Stimulated activated CD8-positive, alpha-beta memory T cell treated with anti-CD3 and anti-CD28 coated beads, Interleukin-4, amount 100 ng/mL, for 4 hours (primary cell): ENCODE measurements at places on chromosomes 6 and 20.

DNA sequence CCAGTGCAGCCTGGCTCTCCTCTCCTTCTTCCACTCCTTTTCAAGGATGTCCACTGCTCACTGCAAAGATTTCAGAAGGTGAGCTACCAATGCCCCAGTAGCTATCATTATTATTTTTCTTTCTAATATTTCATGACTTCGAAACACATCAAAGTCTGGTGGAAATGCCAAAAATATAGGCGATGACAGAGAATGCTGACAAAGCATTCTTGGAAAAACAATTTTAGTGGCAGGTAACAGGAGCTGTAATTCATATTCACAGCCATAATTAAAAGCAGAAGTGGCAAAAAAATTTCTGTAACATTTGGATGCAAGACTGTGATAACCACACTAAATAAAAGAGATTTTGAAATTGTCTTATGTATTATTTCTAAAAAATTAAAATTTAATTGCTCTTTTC lies 133.6 kb downstream of the RALGAPA2 start:
- DNase-seq, result no peak

GRCh38 chr6:51571168-51571567 lies 516.2 kb downstream of the PKHD1 start:
- no peak for DNase-seq

DNA sequence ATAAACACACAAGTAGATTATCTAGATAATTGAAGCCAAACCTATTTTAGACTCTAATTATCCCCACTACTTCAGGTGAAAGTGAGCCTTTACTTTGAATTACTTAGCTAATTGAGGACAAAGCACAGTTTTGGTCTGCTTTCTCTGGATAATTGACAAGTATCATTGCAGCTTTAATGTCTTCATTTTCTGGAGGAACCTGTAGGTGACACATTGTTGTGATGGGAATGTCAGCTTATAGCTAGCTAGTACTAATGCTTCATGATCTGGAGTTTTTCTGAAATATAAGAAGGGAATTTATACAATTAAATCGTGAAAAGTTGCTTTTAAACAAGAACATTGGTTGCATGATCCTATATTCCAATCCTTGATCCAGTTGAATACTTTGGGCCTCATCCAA lies 319.3 kb upstream of the CITED2 start:
- DNase-seq, result no peak

DNA sequence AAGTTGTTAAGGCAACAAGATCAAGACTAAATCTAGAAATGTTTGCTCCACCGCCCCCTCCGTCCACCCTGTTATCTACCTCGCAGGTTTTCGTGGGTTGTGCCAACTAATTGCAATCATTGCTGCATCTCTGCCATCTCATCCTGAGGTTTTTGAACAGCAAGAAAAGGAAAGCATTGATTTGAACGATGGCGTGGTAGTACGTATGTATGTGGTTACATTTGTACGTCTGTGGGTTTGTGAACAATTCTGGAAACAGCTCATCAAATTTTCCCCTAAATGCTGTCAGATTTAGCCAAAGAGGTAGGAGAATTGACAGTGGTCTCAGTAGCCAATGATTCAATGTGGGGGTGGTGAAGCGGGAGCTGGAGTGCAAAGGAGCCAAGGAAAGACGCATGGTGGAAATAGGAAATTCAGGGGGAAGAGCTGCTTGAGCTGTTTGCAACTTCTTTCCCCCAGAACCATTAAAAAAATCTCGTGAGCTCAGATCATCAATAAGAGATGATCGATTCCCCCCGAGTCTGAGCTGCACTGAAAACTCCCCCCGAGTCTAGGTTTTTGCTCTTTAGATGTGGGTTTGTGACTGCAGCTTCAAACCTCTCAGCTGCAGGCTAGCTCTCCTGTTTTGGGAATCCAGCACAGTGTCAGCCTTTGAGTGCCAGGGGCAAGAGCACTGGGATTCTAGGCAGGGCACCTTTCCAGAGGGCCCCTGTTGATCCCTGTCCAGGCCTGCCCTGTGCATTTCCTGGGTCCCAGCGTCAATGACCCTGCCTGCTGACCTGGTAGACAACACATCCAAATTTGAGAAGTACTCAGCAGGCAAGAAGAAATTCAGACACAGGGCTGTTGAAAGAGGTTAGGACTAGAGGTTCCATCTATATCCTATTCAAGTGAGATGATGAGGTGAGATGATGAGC lies 72.6 kb upstream of the LY86 start:
- DNase-seq, result peak; percentile 14

DNA sequence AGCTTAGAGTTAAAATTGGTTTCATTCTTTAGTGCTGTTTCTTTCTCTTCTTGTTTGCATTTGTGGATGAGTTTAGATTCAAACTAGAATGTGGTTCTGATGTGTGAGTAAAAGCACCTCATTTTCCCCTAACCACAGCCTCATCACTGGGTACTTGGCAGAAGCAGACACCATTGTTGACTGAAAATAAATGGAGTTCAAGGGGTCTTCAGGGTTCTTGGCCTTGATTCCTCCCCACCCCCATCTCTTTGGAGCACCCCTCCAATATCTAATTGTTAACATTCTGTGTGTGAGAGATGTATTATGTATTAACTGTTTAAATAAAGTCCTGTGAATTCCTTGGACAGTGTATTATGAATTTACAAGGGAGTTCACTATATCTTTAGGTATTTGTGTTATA lies 59.6 kb downstream of the JARID2 start:
- no peak for DNase-seq

GRCh38 chr20:46544576-46544975 lies 5.9 kb downstream of the OCSTAMP start:
- DNase-seq, result no peak

DNA sequence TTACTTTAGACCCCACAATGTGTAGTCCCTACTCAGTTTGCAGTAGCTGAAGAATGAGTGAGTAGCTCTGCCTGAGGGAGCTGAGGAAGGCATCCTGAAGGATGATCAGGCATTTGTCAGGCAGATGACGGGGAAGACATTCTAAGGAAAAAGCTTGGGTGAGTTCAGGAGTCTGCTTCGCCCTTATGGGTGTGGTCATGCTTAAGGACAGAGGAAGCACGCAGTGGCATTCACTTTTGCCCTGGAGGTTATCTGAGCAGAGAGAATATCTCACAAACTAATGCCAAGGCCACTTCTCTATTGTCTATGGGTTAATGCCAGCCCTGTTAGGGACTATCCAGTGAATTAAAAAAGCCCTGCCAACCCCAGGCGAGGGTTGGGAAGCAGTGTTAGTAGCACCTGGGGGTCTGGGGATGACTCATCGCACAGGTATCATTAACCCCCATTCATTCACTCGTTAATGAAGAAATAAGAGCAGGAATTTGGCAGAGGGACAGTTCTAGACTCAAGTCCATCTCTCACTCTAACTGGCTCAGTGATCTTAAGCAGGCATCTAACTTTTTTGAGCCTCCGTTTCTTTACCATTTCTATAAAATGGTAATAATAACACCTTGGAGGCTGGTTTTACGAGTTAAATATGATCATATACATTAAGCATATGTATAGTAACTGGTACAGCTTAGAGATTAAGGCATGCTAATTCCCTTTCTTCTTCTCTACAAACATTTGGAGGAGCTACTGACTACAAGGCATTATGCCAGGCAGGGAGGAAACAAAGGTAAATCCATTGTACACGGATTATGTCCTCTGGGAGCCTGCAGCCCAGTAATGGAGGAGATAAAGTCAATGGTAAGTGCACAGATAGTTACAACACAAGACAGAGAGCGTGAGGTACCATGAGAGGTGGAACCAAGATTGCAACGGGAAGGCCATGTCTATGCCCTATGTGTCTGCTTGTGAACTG lies 93.2 kb upstream of the AKIRIN2 start:
- DNase-seq, result no peak

DNA sequence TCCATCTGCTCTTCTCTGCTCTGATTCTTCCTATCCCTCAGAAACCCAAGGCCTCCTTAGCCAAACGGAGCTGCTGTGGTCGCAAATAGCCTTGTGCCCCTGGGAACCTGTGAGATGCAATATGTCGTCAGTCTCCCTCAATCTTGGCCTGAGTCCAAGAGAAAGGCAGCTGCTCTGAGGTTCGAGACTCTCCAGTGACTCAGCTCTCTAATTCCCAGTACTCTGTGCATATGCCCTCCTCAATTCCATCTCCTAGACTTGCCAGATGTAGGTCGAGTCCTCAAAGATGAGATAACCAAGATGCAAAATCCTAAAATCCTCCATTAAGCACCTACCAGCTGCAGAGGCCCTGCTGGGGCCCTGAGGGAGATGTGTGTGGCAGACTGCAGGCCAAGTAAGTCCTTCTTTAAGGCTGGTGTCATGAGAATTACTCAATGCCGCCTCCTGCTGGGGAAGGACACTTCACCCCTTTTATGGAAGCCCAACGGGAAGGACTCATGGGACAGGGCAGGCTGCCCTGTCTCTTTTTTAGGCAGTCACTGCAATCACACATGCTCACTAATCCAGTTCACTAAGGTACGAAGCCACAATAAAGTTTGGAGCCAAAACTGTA lies 28.5 kb downstream of the C6orf15 start:
- no peak for DNase-seq

- DNase-seq, result no peak
Observed at GRCh38 chr20:62297449-62298227, 5.2 kb upstream of the ADRM1 start.

- no peak for DNase-seq
Observed at GRCh38 chr6:156347246-156347645, 429.9 kb upstream of the ARID1B start.

DNA sequence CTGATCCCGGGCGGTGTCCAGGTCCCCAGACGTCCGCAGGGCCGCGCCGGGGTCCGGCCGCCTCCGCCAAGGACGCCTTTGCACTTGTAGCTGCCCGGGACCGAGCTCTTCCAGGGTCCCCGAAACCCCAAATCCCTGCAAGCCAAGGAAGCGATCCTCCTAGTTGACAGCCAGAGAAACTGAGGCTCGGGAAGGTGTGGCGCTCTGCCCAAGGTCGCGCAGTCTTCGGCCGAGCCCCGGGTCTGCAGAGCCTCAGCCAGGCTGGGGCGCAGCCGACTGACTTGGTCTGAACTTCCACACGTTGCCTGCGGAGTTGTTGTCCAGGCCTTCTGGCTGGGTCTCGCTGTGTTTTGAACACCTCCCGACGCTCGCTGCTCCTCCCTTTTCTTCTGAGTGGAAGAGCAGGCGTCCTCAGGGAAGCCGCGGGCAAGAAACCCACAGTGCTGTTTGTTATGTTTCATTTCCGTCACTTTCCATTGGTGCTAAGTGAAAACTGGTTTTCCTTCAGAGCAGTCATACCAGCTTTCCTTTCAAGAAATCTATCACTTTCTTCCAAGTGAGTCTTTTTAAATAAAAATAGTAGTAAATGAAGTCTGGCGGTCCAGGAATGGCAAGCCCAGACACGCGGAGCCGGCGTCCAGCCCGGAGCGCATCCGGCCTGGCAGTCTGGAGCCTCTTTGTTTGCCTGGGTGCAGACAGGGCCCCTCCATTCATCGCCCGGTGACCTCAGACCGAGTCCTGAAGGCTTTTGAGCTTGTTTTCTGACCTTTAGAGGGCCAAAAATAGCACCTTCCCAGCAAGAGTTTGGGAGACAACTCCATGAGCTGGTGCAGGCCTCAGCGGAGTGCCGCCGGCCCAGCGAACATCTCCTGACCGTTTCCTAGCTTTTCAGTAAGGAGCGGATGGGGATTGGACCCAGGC lies 698 bp downstream of the FAM210B start:
- no peak for DNase-seq

DNA sequence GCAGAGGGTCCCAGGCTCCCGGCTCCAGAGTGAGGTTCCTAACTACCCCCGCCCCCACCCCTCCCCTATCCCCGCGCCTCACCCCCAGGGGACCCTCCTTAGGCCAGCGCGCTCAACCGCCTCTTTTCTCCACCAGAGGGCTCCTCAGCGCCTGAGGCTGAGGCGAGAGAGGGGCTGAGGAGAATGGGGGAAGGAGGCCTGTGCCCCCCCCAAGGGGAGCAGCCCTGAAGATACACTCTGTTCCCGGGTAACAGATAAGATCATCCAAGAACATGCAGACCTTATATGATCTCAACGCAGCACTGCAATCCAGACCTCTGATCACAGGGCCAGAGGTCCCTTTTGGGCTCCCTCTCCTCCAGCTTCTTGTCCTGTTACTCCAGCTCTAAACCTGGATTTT lies 43.3 kb upstream of the MRPS10 start:
- no peak for DNase-seq

DNA sequence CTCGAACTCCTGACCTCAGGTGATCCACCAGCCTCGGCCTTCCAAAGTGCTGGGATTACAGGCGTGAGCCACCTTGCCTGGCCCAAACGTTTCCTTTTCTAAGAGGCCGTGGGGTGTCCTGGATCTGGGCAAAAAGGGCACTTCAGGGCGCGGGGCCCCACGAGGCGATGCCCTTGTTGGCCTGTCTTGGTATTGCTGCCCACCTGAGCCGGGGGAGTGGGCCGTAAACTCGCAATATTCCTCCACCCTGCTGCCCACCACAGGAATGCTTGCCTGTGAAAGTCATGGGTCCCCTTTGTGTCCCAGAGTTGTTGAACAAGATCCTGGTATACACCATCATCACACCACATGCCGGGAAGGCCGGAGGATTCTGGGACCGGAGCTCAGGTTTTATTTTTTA lies 49.0 kb downstream of the SSR1 start:
- DNase-seq, result no peak

DNA sequence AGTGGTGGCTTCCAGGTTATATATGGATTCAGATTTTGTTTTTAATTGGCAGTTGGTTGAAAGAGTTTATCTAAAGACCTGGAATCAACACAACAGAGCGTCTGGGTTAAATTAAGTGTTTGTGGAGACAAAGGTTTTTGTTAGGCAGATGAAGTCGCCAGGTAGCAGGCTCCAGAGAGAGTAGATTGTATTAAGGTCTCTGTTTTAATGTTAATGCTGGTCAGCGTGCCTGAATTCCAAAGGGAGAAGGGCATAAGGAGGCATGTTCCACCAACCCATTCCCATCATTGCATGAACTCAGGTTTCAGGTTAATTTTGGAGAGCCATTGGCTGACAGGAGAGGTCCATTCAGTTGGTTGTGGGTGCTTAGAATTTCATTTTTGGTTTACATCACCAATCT lies 744.1 kb upstream of the GJE1 start:
- no peak for DNase-seq

DNA sequence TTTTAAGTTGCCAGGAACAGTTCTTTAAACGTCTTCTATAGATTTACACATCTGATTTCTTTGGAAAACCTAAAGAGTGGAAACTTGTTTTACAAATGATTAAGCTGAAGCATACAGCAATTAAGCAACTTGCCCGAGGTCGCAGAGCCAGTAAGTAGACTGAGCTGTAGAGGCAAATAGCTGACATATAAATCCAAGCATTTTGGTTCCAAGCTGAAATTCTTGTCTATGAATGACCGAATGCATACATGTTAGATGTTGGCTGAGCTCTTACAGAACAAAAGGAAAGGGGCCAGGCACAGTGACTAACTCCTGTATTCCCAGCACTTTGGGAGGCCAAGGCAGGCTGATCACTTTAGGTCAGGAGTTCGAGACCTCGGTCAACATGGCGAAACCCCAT lies 101.8 kb upstream of the SGK1 start:
- DNase-seq, result no peak

- no peak for DNase-seq
Observed at GRCh38 chr6:149963212-149963461, 606 bp upstream of the ULBP1 start.
